Activated effector memory CD4-positive, alpha-beta T cell treated with anti-CD3 and anti-CD28 coated beads, Interleukin-2, amount 50 U/mL, for 16 hours (primary cell): ENCODE measurements at places on chromosomes 3 and 15.

GRCh38 chr3:196611761-196612483 lies 27.6 kb upstream of the NRROS start:
- peak; percentile 67 for DNase-seq

DNA sequence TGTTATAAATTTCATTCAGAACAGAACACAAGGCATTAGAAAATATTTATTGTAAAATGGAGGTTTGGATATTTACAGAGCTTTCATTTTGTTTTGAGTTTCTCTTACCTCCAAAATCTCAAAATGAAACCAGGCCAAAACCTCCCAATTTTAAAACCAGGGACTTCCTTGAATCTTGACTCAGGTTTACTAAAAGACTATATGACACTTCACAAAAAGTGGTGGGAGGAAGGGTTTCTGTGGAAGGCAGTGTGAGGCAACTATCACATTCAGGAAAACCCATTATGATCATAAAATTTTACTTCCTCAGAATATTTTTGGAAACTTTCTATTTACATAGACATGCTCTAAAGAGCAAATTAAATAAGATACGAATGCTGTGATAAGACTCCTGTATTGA lies 205.8 kb upstream of the EOMES start:
- DNase-seq: no peak

GRCh38 chr3:49428752-49429080 lies 408 bp downstream of the NICN1 start:
- no peak for DNase-seq

DNA sequence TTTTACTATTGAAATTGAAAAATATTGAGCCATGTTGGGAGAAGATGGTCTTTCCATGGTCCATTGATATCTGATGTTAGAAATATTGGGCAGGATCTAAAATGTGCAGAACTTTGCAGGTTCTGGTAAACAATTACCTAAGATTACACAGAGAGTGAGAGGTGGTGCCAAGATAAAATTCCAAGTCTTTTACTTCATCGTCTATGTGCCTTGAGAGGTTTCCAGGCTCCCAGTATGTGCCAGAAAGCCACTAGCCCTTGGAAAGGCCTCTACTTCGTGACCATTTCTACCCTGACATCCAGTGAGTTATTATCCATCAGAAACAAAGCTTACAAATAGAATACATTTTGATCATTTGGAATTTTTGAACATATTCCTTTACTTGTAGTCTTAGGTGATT lies 27.6 kb downstream of the CD200 start:
- no peak for DNase-seq

DNA sequence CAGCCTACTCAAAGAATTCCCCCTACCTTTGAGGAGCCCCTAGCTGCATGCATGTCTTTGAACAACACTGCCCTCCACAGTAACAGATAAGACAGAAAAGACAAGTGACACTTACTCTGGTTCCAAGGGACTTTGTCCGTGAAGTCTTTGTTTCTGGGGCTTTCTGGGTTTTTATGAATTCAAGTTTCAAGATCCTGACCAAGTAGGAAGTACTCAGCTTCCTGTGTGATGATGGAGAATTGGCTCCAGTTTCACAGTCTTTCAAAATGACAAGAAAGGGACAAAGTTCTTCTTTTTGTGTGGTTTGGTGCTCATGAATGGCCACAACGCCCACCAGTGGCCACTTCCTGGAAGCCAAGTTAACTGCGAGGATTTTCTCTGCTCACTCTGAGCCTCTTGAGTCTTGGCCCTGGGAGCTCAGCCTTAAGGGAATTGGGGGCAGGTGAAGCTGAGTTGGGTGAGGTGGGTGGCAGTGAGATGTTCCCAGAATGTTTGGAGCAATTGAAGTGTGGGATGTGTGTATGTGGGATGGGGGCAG lies at the start of gene CCR1:
CCR1 (minus strand) TSS at position 147 of the 538 bp plus-strand sequence. CDS start 4,000 bp downstream, outside the sequence.
- DNase-seq: peak; percentile 72

- no peak for DNase-seq
These were observed 169.5 kb upstream of the THBS1 start for GRCh38 chr15:39411102-39411989.

DNA sequence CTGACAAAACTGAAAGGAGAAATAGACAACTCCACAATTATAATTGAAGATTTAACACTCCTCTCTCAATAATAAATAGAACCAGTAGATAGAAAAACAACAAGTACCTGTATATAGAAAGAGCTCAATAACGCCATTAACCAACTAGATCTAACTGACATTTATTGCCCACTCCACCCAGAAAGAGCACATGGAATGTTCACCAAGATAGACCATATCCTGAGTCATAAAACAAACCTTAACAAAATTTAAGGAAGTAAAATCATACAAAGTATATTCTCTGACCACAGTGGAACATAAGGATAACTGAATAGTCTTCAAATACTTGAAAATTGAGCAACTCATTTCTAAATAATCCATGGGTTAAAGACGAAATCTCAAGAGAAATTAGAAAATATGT lies 25.1 kb downstream of the KBTBD12 start:
- no peak for DNase-seq

DNA sequence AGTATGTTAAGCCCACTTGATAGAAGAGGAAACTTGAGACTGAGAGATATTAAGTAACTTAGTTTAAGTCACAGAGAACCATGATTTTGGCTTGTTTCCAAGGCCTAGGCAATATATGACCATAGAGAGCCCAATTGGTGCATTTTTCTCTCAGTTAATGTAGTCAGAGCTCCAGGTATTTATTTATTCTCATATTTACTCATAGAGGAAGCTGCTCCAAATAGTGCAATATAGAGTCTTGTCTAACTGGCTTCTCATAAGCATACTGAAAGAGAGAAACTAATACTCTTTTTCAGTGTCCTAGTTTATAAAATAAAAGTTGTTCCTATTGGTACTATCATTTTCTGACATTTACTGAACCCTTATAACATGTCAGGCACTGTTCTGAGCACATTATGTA lies 15.2 kb downstream of the TRNT1 start:
- DNase-seq: no peak

GRCh38 chr3:139227165-139227564 lies 116.7 kb upstream of the MRPS22 start:
- no peak for DNase-seq

GRCh38 chr3:133490468-133491351 lies 82.8 kb upstream of the CDV3 start:
- DNase-seq: peak; percentile 87

GRCh38 chr15:48333540-48333939 lies 2.3 kb downstream of the DUT start:
- no peak for DNase-seq

DNA sequence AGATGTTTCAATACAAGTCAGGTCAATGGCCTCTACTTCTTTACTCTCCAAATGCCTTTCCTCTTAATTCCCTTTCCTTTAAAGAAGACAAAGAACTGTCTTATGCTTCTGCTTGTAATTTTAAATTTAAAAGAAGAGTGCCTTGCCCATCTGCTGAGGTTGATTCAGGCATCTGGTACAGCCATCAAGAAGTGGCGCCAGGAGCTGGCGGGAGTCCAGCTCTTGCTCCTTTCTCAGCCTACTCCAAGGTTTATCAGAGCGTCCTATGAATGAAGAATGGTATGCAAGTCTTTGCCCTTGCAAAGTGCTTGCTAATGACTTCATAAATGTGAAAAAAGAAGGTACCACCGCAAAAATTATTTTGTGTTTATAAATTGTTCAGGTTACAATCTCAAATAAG lies 294.6 kb upstream of the TGFBR2 start:
- DNase-seq: no peak

- DNase-seq: peak; percentile 91
These were observed 34.5 kb downstream of the PLA2G4D start for GRCh38 chr15:42059661-42060476.

GRCh38 chr15:90654233-90655136 lies 62.7 kb upstream of the BLM start:
- DNase-seq: peak; percentile 60

DNA sequence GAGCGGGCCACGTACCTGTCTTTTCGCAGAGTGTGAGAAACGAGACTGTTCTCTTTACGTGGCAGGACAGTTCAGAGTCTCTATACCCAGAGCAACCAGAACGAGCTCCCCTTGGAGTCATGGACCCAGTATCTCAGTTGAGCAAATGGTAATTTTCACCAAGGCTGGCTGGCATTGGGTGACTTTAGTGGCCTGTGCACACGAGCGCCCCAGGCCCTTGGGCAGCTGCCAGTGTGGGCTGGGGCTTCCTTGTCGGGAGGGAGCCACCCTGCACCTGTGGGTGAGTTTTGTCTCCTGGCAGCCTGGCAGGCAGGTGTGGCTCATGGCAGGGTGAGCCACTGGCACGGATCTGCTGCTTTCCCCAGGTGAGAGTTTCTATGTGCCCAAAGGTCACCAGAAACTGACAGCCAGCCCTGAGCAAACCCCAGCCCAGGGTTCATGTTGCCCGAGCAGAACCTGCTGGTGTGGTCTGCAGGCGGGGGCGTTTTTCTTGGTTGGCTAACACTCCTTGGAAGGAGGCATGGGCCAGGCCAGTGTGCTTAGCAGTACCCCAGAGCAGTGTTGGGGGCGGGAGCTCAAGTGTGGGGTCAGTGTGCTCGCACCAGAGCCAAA lies 135.0 kb downstream of the TJP1 start:
- no peak for DNase-seq

DNA sequence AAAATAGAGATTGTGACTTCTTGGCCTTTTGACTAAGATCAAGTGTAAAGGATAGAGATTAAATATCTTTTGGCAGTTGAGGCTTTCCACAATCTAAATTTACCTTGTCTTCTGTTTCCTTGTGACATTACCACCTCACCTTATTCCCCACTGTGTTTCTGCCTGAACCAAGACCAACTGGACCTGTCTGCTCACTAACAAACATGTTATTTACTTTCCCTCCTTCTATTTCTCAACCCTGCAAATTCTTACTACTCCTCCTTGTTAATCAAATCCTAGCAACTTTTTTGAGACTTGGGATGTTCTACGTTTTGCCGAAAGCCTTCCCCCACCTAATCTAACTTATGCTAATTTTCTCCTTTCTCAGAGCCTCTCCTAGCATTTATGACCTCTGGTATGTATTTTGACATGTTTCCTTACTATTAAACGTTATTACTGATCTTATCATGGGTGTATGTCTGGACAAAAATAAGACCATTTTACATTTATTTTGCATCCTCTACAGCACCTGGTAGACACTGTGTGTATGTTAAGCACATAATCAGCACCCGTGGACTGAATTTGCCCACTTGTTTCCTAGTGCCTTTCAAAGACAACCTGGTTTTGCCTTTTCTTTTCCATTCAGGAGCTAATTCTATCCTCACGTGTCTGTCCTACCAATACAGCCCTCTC lies 7.6 kb upstream of the CCNL1 start:
- no peak for DNase-seq

DNA sequence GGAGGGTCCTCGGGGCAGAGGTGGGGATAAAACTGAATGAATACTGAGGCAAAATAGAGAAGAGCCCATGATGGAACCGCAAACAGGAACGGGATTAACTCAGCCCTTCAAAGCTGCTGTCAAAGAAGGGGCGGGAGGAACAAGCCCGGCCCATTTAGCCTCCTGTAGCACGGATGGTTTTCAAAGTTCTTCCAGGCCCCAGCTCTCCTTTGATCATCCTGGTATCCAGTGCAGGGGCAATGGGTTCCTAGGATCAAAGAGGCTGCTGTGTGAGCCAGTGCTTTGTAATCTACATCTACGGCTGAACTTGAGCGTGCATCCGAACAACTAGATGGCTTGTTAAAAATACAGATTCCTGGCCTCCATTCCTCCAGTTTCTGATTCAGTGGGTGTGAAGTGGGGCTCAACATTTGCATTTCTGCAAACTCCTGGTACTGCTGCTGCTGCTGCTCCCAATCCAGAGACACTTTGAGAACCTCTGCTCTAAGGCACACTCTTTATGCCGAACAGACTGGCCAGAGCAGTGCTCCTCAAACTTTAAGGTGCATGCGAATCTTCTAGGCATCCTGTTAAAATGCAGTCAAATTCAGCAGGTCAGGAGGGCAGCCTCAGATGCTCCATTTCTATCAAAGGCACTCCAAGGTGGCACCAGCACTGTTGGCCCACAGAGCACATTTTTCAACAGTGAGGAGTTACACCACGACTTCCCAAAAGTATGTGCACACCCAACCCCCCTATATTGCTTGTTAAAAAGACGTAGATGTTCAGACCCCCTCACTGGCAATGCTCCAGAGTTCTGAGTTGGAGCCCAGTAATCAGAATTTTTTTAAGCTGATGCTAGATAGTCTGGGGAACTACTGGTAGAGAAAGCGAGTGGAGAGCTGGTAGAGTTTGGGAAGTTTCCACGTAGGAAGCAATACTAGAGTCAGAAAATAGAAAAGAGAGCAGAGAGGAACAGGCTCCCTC lies 5.6 kb downstream of the GALNT15 start:
- DNase-seq: no peak

GRCh38 chr15:47504624-47505256 lies 212.6 kb upstream of the SEMA6D start:
- DNase-seq: no peak

- DNase-seq: no peak
These were observed 51.2 kb downstream of the WNT7A start for GRCh38 chr3:13828501-13829265.

GRCh38 chr3:132730891-132731580 lies 8.8 kb upstream of the NPHP3 start:
- no peak for DNase-seq

- no peak for DNase-seq
These were observed 83.5 kb downstream of the SSR3 start for GRCh38 chr3:156471431-156471830.

DNA sequence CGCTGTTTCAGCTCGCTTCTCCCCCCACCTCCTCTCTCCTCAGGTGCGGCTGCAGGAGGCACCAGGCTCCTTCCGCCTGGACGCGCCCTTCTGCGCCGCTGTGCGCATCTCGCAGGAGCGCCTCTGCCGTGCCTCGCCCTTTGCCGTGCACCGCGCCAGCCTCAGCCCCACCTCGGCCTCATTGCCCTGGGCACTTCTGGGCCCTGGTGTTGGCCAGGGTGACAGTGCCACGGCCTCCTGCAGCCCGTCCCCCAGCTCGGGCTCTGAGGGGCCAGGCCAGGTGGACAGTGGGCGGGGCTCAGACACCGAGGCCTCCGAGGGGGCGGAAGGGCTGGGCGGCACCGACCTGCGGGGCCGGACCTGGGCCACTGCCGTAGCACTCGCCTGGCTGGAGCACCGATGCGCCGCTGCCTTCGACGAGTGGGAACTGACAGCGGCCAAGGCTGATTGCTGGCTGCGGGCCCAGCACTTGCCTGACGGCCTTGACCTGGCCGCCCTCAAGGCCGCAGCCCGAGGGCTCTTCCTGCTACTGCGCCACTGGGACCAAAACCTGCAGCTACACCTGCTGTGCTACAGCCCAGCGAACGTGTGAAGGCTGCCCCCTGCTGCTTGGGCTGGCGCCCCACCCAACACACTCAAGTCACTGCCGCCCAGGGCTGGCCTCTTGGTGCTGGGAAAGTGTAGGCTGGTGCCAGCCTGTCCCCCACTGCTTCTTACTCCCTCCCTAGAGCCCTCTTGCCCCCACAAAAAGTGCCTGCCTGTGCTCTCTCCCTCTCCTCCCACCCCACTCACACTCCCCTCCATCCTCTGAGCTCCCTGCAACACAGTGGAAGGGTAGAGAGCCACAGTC lies 7.1 kb downstream of the ALG3 start:
- no peak for DNase-seq

DNA sequence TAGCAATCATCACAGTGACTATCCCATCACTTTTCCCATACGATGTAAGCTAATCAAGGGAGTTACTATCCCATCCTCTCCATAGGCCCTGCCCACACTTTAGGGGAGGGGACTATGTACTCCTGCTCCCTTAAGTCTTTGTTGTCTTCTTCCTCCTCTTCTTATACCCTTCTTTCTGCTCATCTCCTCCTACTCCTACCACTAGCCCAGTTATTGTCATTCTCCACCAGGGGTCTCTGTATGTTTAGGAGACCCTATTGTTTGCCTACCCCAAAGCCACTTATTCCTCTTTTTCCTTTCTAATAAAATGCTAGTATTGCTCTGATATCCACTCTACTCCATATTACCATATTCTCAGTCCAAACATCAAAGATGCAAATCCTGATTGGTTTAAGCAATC lies 27.8 kb downstream of the STAC start:
- DNase-seq: no peak
